ENCODE measurements at places on chromosomes 5 and 9.

DNA sequence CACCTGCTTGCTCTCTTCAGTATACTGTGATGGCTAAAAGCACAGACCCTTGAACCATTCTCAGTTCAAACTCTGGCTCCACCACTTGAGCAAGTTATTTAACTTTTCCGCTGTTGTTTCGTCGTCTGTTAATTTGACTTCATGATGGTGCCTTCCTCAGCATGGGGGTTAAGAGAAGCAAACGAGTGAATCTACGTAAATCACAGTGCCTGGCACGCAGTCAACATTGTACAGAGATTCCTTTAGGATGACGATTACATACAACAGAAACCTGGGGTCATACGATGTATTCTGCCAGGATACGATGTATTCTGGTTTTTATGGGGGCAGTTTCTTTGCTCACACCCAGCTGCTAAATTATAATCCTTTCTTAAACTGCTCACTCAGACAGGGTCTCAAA, 515.6 kb downstream of the CCDC171 start:
- DNase-seq: no peak

DNA sequence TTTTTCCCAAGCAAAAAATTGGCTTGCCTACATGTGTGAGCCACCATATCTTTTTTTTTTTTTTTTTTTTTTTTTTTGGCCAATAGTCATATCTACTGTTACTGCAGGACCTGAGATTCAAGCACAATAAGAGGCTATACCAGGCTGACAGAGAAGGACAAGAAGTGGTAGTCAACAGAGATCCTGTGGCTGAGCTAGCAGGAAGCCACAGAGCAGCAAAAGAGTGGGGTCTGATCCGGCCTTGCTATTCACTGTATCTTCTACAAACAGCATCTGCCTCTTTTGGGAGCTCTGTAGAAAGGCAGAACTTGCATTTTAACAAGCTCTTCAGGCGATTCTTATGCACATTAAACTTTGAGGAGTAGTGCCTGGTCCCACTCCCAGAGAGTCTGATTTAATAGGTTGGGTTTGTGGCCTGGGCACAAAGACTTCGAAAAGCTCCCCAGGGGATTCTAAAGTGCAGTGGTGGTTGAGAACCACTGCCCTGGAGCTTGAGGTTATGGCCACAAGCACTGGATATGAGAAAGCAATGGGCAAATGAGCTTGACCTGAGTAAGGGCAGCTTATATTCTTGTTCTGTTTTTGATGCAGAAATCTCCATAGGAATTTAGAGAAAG, 162.8 kb downstream of the PIK3R1 start:
- no peak for DNase-seq

- peak; percentile 91 for DNase-seq
These were observed 15.0 kb upstream of the FBP1 start for GRCh38 chr9:94654165-94654894.

DNA sequence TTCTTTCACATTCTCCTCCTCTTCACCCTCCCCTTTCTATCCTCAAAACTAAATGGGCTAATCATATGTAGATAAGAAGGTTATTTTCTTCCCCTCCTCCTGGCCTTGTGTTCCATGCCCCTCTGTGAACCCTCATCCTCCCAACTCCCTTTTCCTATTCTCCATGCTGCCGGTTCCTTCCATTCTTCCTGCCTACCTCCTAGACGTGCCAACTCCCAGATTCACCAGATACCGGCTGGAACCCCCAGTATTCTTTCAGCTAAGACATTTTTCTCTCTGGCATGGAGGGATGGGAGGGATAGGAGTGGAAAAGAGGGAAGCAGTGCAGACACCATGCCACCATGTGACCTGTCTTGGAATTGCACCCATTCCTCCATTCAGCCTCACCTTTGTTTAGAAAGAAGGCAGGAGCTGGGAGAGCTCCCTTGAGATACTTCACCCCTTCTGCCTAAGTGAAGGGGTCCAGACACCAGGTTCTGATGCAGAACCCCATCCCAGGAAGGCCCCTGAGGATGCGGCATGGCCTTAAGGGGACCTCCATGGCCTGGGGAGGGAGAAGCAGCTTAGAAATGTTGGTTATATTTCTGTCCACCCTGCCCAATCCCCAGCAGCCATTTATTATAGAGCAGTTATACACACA, 4.8 kb downstream of the DNAJB5 start:
- no peak for DNase-seq

GRCh38 chr5:148820461-148821395, 5.7 kb upstream of the ADRB2 start:
- no peak for DNase-seq

DNA sequence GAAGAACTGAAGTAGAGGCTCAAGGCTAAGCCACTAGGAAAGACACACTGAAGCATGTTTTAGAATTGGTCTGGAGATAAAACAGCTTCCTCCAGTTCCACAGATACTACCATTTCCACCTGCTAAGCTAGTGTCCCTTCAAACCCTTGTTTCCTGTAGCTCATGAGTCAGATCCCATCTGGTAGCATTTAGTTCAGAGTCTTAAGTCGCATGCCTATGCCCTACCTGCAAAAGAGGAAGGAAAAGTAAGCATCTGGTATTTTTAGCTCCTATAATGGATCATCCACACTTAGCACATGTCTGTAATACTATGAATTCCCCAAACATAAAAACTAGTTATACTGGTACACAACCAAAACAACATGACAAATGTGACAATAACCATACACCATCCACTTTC, 92.1 kb downstream of the CDKN2A start:
- DNase-seq: peak; percentile 16

DNA sequence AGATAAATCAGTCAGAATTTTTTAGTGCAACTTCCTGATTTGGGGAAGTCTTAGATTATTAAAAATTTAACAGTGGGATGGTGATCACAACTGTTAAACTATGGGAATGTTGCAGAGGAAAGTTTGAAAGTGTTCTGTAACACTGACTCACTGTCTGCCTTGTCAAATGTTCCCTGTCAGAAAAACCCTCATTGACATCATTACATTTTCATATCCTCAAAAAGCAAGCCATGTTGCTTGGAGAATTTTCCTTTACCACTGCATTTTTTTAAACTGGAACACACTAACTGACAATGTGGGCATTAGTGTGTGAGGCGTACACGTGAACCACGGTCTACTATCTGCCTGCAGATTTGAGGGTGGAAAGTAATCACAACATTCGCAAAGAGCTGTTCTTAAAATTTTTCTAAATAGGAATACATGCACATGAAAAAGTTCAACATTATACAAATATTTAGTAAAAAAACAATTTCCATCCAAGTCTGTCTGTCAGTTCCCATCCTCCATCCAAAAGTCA, 28.6 kb upstream of the IL7R start:
- DNase-seq: no peak
